ENCODE measurements at places on chromosomes 6 and 20. TPM values are rescaled to one million over a fixed set of nuclear protein-coding genes. Genes with fewer than 3 reads are reported as not detected.
A peak's percentile ranks its signal among the peaks of the same experiment; 100 is the strongest.

GRCh38 chr6:108760126-108761050 is 87.8 kb upstream of the ARMC2 start:
- no peak for DNase-seq

DNA sequence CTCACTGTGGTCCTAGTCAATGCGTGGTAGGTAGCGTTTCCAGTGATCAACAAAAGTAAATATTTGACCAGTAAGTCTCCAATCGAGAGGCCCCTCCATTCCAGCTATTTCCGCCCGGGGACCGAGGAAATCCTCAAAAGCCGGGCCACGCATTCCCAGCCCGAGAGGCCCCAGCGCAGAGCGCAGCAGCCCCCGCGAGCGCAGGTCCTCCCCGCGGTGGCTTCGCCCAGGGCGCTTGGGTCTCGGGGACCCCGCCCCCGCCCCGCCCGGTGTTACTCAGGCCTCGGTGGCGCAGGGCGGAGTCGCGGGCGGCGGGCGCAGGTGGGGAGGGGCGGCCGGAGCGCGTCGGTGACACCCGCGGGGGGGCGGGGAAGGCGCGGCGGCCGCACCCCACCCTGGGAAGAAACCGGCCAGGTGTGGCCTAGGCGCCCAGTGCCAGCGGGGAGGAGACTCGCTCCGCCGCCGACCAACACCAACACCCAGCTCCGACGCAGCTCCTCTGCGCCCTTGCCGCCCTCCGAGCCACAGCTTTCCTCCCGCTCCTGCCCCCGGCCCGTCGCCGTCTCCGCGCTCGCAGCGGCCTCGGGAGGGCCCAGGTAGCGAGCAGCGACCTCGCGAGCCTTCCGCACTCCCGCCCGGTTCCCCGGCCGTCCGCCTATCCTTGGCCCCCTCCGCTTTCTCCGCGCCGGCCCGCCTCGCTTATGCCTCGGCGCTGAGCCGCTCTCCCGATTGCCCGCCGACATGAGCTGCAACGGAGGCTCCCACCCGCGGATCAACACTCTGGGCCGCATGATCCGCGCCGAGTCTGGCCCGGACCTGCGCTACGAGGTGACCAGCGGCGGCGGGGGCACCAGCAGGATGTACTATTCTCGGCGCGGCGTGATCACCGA is at the start of gene DSP:
Gene DSP, plus strand, starts transcription at position 497 of the 890 bp plus-strand sequence. Its CDS starts 245 bp downstream, at position 742.
- DNase-seq = peak; percentile 78

DNA sequence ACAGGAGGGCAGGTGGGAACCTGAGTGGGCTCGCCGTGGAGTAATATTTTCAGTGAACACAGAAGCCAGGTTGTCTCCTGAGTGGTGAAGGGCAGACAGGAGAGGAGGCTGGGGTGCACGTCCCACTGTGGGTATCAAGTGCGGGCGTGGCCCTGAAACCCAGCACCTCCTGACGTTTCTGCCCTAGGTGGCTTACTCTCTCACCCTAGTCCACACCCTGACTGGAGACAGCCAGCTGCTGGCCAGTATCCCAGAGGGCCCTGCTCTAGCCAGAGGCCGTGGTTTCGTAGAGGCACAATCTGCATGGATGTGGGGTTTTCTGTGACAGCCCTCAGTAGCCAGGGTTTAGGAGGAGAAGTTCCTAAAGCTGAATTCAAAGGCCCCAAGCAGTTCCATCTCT is 86.7 kb downstream of the TRERF1 start:
- DNase-seq = no peak

TBXT gene
- total RNA-seq = not detected

EBF4 gene
- total RNA-seq = 17.4 TPM

GPSM3 gene
- 22.1 TPM for total RNA-seq

DEFB116 gene
- not detected for total RNA-seq

MAFB gene
- 54.0 TPM for total RNA-seq

DNA sequence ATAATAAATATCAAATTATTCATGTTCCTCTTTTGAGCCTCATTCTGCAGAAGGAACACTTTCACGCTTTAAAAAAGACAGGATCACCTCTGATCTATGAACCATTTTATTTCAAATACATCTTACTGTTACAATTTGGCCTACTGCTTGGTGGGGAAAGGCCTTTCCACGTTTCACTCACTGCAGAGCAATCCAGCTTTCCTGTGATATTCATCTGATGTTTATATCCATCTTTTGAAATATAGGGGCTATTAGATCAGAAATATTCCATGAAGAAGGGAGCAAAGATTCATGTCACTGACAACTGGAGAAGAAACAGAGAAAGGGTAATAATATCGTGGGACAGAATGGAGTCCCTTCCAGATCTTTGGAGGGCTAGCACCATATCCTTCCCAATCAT is 262.9 kb downstream of the ADGB start:
- DNase-seq = no peak

SNX14 gene
- 74.2 TPM for total RNA-seq

CFB gene
- total RNA-seq = 35.8 TPM

- no peak for DNase-seq
Measured at GRCh38 chr6:15400572-15401004, 154.7 kb downstream of the JARID2 start.

- DNase-seq = no peak
Measured at GRCh38 chr6:33207552-33208090, 679 bp upstream of the RING1 start.

DNA sequence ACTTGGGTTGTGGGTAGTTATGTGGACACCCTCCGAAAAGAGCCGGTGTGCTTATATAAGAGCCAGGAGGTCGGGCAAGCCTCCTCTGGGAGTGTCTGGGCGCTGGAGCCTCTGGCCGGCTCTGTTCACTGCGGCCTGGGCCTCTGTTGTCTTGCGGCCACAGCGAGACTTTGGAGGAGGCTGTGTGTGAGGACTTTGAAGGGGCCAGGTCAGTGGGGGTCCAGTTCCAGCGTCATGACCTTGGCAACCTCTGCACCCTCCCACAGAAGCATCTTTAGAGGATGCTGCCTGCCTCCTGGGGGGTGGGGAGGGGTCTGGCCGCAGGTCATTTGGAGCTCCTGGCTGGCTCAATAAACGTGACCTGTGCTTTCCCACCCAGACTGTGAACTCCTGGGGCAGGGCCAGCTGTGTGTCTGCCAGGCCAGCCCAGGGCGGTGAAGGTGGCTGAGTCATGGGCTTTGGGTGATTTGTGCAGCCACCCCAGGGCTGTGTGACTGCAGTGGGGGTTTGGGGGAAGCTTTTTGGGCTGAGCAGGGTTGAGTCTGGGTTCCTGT is 1.2 kb downstream of the TCEA2 start:
- no peak for DNase-seq

RAB44 gene
- 0.42 TPM for total RNA-seq

DNA sequence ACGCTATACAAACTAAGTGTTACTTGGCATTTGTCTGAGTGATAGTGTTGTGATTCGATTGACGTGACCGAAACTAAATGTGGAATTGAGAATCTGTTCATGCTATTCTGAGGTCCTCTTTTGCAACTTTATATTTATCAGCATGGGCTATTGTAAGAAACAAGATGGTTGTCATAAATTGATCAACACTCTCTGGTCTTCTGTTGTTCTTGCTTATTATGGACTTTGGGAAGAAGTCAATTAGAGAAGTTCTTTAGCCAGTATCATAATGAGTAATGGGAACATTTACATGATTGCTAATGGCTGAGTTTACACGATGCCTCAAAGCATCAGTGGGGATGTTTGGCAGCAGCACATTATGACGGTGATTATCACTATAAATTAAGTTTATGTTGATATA is 195.0 kb downstream of the CD83 start:
- DNase-seq = no peak

- peak; percentile 85 for DNase-seq
Measured at GRCh38 chr6:148513145-148514071, 170.8 kb downstream of the SASH1 start.

DNA sequence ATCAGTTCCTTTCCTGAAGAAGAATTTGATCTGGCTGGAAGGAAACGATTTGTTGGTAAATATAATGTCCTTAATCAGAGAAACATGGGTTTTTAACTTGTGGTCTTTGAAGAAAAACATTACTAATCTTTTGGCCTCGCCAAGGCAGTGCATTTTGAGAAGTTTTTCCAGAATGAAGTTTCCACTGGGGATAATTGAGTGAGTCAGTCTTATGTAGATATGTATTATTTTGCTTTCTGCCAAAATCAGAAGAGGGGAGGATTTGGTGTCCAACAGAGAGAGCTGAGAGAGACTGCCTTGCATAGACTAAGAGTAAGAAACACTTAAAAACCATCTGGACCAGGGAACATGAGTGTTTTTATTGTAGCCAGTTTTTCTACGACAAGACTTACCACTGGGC is 79.9 kb downstream of the FNDC1 start:
- DNase-seq = no peak

DNA sequence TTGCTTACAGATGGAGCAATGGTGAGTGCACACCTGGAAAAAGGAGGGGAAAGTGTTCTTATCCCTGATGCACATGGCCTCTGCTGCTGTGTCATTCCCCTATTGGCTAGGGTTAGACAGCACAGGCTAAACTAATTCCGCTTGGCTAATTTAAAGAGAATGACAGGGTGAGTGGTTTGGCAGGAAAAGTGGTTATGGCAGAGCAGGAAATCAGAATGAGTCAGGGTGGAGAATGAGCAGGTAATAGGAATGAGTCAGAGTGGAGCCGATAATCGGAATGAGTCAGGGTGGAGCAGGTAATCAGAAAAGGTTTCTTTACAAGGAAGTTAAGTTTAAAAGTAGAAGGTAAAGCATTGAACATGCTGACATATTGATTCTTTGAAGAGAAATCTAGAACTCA is 355.5 kb upstream of the HTR1E start:
- DNase-seq = no peak

DNA sequence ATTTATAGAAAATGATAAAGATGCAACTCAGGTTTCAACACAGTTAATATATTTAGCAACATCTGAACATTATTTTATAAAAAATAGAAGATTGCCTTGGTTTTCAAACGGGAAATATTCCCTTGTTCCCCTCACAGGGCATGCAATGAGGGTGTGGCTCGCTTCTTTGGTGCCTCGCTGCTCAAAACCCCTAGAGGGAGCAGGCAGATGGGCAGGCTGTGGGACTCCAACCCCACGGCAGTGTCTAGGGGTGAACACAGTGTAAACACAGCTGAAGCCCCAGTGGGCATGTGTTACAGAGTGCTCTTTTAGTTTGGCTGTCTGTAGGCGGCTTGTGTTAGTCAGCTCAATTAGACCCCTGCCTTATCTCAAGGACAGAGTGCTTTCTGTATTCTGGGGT is 560.8 kb upstream of the IMPG1 start:
- DNase-seq = no peak

GRCh38 chr6:131083687-131084086 is 20.6 kb upstream of the EPB41L2 start:
- DNase-seq = no peak

DNA sequence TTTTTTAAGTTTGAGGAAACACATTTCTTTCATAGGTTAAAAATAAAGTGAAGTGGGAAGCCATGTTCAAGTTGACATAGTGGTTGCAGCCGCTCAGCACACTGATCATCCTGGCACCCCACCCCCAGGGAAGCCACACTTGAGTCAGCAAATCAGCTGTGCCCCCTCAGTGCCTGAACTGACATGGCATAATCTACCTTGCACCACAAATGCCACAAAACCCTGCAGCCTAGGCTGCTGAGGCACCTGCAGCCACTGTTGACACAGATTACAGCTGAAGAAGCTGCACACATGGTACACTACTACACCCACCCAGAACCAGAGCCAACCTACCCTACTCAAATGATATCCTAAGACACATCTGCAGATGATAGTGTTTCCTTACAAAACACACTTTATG is 77.5 kb upstream of the RIMS1 start:
- no peak for DNase-seq

HTR1E gene
- total RNA-seq = not detected

DNA sequence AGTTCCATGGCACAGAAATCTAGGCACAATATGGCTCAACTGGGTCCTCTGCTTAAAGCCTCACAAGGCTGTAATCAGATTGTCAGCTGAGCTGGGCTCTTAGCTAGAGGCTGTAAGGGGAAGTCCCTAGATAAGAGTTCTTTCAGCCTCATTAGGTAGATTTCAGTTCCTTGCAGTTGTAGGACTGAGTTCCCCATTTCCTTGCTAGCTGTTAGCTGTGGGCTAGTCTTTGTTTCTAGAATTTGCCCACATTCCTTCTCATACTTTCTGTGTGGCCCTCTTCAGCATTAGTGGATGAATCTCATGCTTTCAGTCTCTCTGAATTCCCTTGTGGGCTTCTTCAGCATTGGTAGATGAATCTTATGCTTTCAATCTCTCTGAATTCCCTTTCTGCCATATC is 71.0 kb upstream of the MRAP2 start:
- no peak for DNase-seq

CNKSR3 gene
- 14.3 TPM for total RNA-seq

GRCh38 chr6:46491201-46491627 is at the start of gene RCAN2:
RCAN2 (minus strand) TSS chr6:46491449.
- peak; percentile 87 for DNase-seq

DNA sequence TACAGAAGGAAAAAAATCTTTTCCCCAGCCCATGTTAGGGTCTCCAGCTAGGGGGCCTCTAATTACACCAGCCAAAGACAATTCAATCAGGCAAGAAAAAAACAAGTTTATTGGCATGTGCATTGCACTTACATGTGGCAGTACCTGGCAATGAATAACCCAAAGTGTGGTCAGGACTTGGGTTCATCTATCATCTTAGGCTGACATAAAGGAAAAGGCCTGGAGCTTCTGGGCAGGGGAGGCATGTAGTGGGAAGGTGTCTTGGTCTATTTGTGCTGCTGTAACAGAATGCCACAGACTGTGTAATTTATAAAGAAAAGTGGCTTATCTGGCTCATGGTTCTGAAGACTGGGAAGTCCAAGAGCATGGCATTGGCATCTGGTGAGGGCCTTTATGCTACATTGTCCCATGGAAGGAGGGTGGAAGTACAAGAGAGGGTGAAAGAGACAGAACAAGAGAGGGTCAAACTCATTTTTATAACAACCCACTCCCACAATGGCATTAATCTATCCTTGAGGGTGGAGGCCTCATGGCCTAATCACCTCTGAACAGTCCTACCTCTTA is 4.4 kb upstream of the PYGB start:
- DNase-seq = no peak

REPS1 gene
- total RNA-seq = 28.7 TPM

- no peak for DNase-seq
Measured at GRCh38 chr6:101534386-101534785, 140.9 kb downstream of the GRIK2 start.

- DNase-seq = no peak
Measured at GRCh38 chr20:5156675-5157448, 30.1 kb downstream of the CDS2 start.

- DNase-seq = no peak
Measured at GRCh38 chr20:13671916-13672378, 33.2 kb upstream of the TASP1 start.

GRCh38 chr6:71053475-71053874 is 96.6 kb upstream of the B3GAT2 start:
- no peak for DNase-seq

- DNase-seq = no peak
Measured at GRCh38 chr6:148415511-148416260, 73.0 kb downstream of the SASH1 start.

GRCh38 chr6:33885132-33886057 is 81.6 kb upstream of the MLN start:
- no peak for DNase-seq

POM121L2 gene
- total RNA-seq = not detected

GSTA4 gene
- 13.1 TPM for total RNA-seq

- DNase-seq = no peak
Measured at GRCh38 chr6:47034421-47034820, 7.7 kb downstream of the ADGRF1 start.

GRM4 gene
- total RNA-seq = not detected

CCN6 gene
- not detected for total RNA-seq

OSTM1 gene
- total RNA-seq = 102 TPM

All from posterior vena cava (tissue), 2 donors.